Left ventricle myocardium inferior (tissue), 1 donor: ENCODE measurements at places on chromosomes 12 and 14. TPM values are rescaled to one million over a fixed set of nuclear protein-coding genes. Genes with fewer than 3 reads are reported as not detected.

Gene COQ6
- total RNA-seq: 49.8 TPM

Gene CPNE6
- not detected for total RNA-seq

GRCh38 chr12:77882709-77883108, 52.0 kb downstream of the NAV3 start:
- DNase-seq: no peak
- no peak overlapping the region for H3K27ac ChIP-seq
- no peak overlapping the region for H3K4me3 ChIP-seq
- H3K36me3 ChIP-seq: no peaks in the 10 kb centered on the region
- H3K27me3 ChIP-seq: no peaks in the 10 kb centered on the region

- peaks cover 6% of the 10 kb centered on the region for H3K4me1 ChIP-seq
- no peak for DNase-seq
- no peaks in the 10 kb centered on the region for H3K27me3 ChIP-seq
- H3K27ac ChIP-seq: no peak overlapping the region
- H3K36me3 ChIP-seq: no peaks in the 10 kb centered on the region
- no peak overlapping the region for H3K4me3 ChIP-seq
These were observed 67.3 kb upstream of the TSPAN11 start for GRCh38 chr12:30859226-30859625.

GRCh38 chr14:77279719-77280118, 8.7 kb upstream of the NGB start:
- no peaks in the 10 kb centered on the region for H3K27me3 ChIP-seq
- no peak overlapping the region for H3K4me3 ChIP-seq
- no peaks in the 10 kb centered on the region for H3K4me1 ChIP-seq
- DNase-seq: no peak
- H3K27ac ChIP-seq: no peak overlapping the region

Gene SLC16A7
- 134 TPM for total RNA-seq

- no peaks in the 10 kb centered on the region for H3K36me3 ChIP-seq
- H3K27me3 ChIP-seq: no peaks in the 10 kb centered on the region
- H3K4me1 ChIP-seq: no peaks in the 10 kb centered on the region
- no peak overlapping the region for H3K27ac ChIP-seq
- no peak overlapping the region for H3K4me3 ChIP-seq
- no peak for DNase-seq
These were observed 486.2 kb downstream of the NAV3 start for GRCh38 chr12:78316631-78317468.

- H3K4me1 ChIP-seq: peaks cover under 1% of the 10 kb centered on the region
- no peak overlapping the region for H3K27ac ChIP-seq
These were observed 449.7 kb downstream of the TMTC2 start for GRCh38 chr12:83136411-83136810.

GRCh38 chr12:8018666-8019581, 13.6 kb upstream of the FOXJ2 start:
- H3K27me3 ChIP-seq: peaks cover 52% of the 10 kb centered on the region
- peak overlapping the region; percentile 65 for H3K4me3 ChIP-seq
- H3K27ac ChIP-seq: no peak overlapping the region
- H3K36me3 ChIP-seq: no peaks in the 10 kb centered on the region

- DNase-seq: no peak
- H3K36me3 ChIP-seq: no peaks in the 10 kb centered on the region
- H3K4me3 ChIP-seq: no peak overlapping the region
- H3K27me3 ChIP-seq: no peaks in the 10 kb centered on the region
- no peak overlapping the region for H3K27ac ChIP-seq
These were observed 22.8 kb upstream of the IGF1 start for GRCh38 chr12:102503056-102503681.

GRCh38 chr12:55074806-55075205, 51.4 kb upstream of the OR9K2 start:
- H3K36me3 ChIP-seq: no peaks in the 10 kb centered on the region
- no peak overlapping the region for H3K27ac ChIP-seq
- H3K27me3 ChIP-seq: peaks cover 37% of the 10 kb centered on the region
- no peak overlapping the region for H3K4me3 ChIP-seq
- H3K4me1 ChIP-seq: no peaks in the 10 kb centered on the region
- DNase-seq: no peak

Gene PLEKHG7
- total RNA-seq: not detected

Gene KLHL33
- 0.33 TPM for total RNA-seq
